ENCODE measurements at places on chromosomes 13 and 19.
A peak's percentile ranks its signal among the peaks of the same experiment; 100 is the strongest.

- DNase-seq = no peak
These were observed 54.3 kb downstream of the MICU2 start for GRCh38 chr13:21549633-21550032.

DNA sequence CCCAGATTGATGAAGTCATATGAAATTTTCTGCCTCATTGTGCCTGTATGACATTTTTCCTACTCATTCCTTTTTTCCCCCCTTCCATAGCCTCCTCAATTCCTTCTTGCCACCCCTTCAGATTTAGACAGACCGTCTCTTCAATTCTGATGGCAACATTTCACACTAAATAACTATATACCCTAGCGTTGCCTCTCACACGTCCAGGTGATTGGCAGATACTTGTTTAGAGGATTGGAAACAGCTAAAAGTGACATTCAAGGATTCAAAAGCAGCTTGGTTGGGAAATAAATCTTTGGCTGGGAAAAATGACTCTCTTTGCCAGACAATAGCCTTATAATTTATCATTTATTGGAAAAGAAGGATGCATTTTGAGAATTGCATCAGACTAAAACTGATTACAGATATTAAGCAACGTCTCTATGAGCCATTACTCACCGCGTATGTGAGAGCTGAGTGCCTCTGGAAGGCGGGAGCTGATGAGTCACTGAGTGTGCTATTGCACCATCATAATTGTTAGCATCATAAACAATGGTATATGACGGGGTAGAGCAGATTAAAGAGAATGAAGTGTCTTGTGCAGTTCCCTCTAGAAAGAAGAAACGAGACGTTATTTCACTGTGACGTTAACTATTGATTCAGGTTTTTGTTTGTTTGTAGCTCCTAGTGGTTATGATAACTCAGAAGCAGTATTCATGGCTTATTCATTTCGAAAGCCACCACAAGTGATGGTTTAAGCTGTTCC is 61.1 kb upstream of the FAM216B start:
- peak; percentile 20 for DNase-seq

DNA sequence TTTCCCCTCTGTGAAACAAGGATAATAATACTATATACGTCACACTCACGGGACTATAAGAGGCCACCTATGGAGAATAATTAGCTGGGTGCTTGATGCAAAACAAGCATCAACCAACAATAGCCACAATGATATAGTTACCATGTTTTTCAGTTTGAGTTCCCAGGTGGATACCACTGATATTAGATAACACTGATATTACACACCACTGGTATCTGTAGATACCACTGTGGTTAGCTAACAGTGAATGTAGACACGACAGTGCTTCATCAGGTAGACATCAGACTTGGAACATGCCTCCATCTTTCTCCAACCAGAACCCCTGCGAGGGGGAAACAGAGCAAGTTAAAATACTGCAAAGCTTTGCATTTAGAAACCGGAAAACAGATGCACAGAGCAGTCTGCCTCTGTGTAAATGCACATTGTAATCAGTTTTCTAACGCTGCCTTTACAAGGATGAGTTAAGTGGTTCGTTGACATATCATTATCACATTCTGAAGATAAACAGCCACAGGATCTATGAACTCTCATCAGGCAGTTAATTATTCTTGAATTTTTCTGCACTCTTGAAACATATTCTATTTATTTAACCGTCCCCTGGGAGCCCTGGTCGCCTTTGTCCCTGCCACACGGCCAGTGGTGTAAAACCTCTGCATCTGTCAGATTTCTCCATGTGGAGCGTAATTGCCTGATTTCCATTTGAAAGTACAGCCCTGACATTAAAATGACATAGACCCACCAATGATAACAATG is 80.7 kb downstream of the RNASEH2B start:
- DNase-seq = no peak

DNA sequence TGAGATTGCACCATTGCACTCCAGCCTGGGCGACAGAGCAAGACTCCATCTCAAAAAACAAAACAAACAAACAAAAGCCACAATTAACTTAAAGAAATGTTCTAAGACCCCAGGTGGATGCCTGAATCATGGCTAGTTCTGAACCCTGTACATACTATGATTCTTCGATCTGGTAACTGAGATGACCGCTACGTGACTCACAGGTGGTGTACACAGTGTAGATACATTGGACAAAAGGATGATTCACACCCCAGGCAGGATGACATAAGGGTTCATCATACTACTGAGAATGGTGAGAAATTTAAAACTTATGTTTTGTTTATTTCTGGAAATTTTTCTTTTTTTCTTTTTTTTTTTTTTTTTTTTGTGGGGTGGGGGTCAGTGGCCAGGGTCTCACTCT is 6.5 kb downstream of the ZNF426 start:
- no peak for DNase-seq

DNA sequence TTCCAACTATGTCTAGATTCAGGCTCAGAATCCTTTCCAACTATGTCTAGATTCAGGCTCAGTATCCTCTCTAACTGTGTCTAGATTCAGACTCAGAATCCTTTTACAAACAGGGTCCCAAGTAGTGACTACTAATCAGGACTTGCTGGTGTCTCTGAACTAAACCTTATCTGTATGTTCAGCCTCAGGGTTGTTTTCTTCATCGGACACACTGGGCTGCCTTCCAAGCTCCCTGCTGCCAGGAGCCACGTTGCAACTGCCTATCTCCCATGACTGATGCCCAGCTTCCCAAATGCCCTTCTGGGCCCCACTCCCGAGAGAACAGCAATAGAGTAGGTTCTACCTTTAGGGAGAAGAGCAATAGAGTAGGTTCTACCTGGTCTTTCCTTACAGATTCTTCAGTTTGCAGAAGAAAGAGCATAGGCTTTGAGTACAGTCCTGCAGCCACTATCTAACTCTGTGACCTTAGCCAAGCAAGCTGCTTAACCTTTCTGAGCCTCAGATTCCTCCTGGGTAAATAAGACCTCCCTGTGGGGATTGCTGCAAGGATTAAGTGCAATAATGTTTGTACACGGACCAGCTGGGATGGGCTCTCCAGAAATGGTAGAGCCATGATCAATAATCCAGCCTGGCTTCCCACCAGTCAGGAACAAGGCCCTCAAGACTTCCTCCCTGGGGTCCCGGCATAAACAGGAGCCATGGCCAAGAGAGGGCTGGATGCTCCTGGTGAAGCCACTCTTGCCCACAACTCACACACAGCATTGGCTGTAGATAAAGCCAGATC is 61.5 kb downstream of the ZIC5 start:
- DNase-seq = no peak

DNA sequence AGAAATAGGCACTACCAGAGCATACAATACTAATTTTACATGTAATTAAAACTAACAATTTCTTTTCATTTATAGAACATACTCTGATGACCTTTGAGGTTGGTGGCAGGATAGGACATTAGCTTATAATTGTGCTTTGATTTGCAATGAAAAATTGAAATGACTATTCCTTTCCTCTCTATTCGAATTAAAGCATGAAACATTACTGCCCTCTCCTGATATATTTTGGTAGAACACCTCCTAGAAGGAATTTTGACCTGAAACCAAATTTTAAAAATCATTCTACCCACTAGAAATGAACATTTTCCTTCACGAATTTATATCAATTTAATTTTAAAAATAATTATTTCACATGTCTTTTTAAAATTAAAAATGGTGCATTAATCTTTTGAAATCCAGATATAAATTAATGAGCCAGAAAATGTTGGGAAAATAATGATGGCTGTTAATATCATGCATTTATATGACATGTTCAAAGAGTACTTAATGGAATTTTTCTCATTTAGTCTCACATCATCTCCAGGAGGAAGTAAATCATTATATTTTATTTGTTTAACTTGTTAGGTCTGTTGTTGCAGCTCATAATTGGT is 556.3 kb upstream of the ARGLU1 start:
- DNase-seq = no peak

DNA sequence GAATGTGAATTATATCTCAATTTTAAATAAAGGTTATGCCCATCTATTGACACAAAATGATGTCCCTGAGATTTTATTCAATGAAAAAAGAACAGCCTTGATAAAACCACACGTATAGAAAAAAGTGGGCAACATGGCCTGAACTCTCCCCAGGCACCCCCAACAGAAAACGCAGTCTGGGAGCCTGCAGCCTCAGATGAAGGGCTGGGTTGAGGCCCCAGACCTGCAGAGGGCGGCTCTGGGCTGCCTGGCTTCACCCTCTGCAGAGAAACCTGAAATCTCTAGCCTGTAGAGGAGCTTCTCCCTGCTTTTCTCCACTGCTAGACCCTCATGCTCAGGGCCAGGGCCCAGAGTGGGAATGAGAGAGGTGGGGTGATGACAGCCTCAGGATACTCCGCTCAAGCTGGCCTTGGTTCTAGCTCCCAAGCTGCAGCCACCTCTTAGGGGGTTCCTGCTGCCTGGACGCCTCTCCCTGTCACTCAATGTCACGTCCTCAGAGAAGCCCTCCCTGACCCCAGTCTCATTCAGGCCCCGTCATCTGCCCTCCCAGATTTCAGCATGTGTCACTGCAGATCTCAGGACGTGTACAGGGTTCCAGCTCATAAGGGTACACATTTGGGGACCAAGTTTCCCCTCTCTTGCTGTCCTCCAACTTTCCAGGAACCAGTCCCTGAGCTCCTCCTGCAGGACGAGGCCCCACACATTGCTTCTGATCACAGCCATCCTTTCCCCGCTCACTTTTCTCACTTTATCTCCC is 1.8 kb downstream of the MBD3 start:
- DNase-seq = peak; percentile 49

All from stimulated activated CD4-positive, alpha-beta T cell treated with anti-CD3 and anti-CD28 coated beads, Interleukin-2, amount 100 ng/mL, for 24 hours (primary cell).